ENCODE measurements at places on chromosomes 16 and 17.
A peak's percentile ranks its signal among the peaks of the same experiment; 100 is the strongest.

DNA sequence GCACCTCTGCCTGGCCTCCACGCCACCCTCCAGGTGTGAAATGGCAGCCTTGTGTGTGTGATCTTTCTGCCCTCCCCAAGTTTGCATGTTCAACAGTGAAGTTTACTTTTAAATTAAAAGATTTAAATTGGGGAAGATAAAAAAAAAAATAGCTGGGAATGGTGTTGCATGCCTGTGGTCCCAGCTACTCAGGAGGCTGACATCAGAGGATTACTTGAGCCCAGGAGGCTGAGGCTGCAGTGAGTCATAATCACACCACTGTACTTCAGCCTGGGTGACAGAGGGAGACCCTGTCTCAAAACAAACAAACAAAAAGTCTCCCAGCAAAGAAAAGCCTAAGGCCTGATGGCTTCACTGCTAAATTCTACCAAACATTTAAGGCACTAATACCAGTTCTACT, 35.4 kb upstream of the RNF43 start:
- peak; percentile 15 for DNase-seq

GRCh38 chr17:75515496-75516254, at the start of gene CASKIN2:
TSS of gene CASKIN2 (minus strand) at chr17:75515537. CDS start at chr17:75513804, 1,733 bp downstream.
- peak; percentile 92 for DNase-seq

DNA sequence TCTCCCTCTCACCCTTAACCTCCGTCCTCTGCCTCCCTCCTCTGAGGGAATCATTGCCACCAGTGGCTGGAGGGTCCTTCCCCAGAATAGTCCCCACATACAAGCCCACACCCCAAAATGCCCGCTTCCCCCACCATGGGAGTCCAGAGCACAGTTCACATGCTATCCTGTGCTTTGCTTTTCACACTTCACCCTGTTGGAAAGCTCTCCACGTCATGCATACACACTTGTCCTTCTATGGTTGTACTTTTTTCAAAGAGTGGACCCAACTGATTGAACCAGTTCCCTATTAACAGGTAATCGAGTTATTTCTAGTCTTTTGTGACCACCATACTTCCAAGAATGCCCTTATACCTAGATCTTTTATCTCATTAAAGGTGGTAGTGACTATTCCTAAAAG, 23.8 kb upstream of the KIFC3 start:
- no peak for DNase-seq

- no peak for DNase-seq
These were observed 22.3 kb downstream of the NPTX1 start for GRCh38 chr17:80453998-80454556.

- no peak for DNase-seq
These were observed 5.0 kb downstream of the FOXK2 start for GRCh38 chr17:82524540-82524939.

GRCh38 chr17:53142890-53143289, 679.8 kb upstream of the KIF2B start:
- no peak for DNase-seq

GRCh38 chr16:17062676-17063075, 408.1 kb downstream of the XYLT1 start:
- DNase-seq: no peak

GRCh38 chr17:55452139-55452790, 30.6 kb upstream of the MMD start:
- DNase-seq: peak; percentile 76

- no peak for DNase-seq
These were observed 35.2 kb upstream of the GOSR2 start for GRCh38 chr17:46887717-46888116.

GRCh38 chr16:1936945-1937479, 6.0 kb downstream of the MSRB1 start:
- DNase-seq: no peak

DNA sequence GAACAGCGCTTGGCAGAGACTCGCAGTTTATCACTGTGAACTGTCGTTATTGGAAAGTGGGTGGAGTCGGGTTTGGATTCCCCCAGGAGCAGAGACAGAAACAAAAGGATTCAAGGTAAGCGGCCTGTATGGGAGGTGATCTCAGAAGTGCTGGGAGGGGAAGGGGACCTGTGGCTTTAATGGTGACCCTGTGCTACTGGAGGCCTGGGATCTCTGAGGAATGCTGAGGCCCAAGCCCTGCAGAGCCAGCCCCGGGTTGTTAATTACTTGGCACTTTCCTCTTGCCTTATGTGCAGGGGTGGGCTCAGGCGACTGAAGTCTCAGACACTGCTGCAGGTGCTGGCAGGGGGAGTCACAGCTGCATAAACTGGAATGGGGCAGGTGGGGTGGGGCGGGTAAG, 27.4 kb downstream of the IRF8 start:
- no peak for DNase-seq

GRCh38 chr16:88805340-88805715, 1.7 kb downstream of the CDT1 start:
- DNase-seq: no peak
